ENCODE measurements at places on chromosomes 1 and 21.

GRCh38 chr1:87674791-87675190, 346.1 kb downstream of the LMO4 start:
- no peak for DNase-seq

GRCh38 chr1:59025201-59025600, 241.4 kb upstream of the JUN start:
- DNase-seq: no peak

GRCh38 chr1:65149351-65150107, 1.5 kb downstream of the AK4 start:
- peak; percentile 70 for DNase-seq

DNA sequence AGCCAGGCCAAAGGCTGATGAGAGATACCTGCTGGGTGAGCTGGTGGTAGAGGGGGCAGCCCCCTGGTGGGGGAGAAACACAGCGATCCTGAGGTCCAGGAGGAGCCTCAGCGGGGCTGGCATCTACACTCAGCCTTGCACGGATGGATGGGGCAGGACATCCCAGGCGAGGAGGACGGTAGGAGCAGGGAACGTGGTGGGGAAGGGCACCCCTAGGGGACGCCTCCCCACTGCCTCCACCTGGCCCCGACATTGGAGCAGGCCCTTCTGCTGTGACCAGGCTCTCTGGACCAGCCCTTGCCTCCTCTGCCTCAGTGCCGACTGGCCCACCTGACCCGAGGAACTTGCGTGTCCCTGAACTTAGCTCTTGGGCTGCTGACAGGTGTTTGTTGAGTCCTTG, 6.4 kb upstream of the MMEL1 start:
- no peak for DNase-seq

DNA sequence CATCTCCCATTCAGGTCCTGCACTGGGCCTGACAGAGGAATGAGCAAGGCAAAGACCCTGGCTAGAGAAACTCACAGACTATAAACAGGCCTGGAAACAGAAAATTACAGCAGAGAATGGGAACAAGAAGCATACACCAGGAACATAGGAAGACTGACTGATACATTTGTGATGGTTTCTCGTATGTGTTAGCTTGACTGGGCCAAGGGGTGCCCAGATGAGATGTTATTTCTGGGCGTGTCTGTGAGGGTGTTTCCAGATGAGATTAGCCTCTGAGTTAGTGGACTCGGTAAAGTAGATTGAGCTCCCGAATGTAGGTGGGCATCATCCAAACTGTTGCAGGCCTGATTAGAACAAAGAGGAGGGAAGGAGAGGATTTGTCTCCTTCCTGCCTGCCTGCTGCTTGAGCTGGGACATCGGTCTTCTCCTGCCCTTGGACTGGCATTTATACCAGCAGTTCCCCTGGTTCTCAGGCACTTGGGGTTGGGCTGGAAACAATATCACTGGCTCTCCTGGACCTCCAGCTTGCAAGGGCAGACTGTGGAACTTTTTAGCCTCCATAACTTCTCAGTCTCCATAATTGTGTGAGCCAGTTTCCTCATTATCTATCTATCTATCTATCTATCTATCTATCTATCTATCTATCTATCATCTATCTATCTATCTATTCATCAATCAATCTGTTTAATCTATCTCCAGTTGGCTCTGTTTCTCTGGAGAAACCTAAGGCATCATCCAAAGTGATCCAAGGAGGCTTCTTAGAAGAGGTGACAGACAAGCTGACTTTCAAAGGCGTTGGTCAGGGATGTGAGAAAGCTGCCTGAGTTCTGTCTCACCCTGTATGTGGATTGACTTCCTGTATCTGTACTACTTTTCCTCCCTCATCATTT, 9.7 kb upstream of the FOXO6 start:
- DNase-seq: no peak

GRCh38 chr1:196407358-196408051, 200.7 kb downstream of the KCNT2 start:
- no peak for DNase-seq

- no peak for DNase-seq
These were observed 51.5 kb downstream of the CAPN2 start for GRCh38 chr1:223763881-223764280.

GRCh38 chr21:36321325-36322082, 1.5 kb downstream of the MORC3 start:
- peak; percentile 34 for DNase-seq

- no peak for DNase-seq
These were observed 57.9 kb downstream of the ZNF678 start for GRCh38 chr1:227621211-227621610.

DNA sequence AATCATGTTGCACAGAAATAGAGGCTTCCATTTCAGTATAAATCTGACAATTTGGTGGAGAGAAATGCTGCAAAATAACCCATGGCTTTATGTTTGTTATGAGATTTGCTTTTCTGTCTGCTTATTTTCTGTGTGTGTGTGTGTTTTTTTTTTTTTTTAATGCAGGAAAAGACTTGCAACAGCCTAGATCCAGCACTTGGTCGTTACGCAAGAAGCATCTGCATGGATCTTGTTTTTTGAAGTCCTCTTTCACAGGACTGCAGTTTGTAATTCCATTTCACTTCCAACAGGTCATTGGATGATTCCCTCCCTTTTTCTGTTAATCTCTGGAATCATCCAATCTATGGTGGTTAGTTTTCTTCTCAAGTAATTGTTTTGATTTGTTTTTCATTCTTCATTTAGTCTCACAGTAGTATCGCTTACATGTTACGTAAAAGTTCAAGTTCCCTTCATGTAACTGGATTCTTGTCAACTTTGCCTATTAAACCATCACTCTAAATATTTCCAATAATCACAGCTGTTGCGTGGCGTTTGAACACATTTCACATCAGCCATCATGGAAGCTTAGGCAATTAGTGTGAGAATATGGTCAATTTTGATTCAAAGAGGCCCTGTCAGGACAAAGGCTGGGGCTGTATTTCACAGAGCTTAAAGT, 312.9 kb downstream of the NFIA start:
- no peak for DNase-seq

DNA sequence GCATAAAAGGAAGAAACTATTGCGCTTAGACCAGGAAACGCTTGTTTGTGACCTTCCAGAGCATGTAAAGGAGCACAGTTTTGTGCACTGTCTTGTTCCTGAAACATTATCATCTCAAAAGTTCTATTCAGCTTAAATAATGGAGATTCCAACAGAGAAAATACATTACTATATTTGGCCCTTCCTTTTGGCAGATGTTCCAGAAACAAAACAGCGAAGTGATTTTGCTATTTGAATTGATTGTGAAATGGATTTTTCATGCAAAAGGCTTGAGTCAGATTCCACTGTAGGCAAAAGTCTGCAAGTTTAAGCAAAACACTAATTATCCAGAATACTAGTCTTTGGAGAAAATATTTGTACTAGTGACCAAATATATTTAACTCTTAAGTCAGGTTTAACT, 80.3 kb upstream of the PTBP2 start:
- DNase-seq: no peak

DNA sequence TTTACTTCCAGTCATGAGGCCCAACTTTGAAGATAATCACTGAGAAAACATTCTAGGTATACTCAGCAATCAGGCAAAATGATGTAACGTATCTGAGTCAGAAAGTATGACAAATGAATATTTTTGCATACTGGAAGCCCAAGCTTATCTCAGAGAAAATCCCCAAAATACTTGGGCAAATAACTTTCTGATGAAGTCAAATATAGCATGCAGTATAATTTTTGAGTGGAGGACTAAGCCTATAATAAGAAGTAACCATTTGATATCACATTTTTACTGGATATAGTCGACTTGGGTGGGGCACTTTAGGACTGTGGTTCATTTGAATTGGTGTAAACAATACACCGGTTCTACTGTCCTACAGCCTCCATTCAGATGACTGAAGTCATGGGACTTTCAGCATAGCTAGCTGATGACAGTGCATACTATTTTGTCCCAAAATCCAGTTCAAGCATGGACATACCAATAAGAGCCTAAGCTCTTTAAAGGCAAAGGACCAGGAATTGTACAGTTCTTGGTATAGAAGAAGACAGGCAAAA, 2.3 kb upstream of the GADD45A start:
- no peak for DNase-seq

DNA sequence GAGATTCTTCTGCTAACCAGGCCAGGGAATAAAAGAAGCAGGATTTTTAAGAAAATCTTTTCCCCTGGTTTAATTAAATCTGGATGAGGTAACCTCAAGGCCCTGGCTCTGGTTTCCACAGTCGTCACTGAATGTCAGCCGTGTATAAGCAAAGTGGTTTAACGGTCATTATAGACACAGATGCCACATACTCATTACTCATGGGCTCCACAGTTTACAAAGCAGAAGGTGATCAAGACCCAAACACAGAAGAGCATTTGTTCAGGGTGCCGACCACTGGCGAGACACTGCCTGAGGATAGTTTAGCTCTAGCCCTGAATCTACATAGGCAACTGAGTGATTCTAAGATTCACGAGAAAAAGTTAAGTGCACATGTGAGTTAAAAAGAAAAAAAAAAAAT, 27.8 kb upstream of the RAP1GAP start:
- DNase-seq: no peak

Data from NCI-H82 (cell line).